Stimulated activated CD8-positive, alpha-beta memory T cell treated with anti-CD3 and anti-CD28 coated beads, Interleukin-12 subunit alpha, Interleukin-12 subunit beta, amount 100 ng/mL, for 4 hours (primary cell): ENCODE measurements at places on chromosomes 1 and 21.

GRCh38 chr1:51997974-51998382, 7.5 kb upstream of the RAB3B start:
- no peak for DNase-seq

DNA sequence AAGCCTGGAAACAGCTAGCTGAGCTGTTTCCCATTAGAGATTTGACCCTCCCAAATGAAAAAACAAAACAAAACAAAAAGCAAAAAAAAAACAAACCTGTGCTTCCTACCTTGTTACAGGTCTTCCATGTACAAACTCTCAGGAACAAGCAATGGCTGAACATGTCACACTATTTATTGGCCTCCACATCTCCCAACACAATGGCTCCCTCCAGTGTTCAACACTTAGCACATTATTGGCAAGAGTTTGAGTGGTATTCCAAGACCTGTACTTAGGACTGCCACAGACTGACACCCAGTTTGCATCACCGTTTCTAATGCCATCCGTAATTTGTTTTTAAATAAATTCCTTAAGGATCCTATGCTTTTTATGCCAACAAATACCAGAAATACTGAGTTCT, 195.0 kb upstream of the OLFM3 start:
- DNase-seq: no peak

GRCh38 chr1:71510725-71511124, 429.9 kb upstream of the ZRANB2 start:
- DNase-seq: no peak

- no peak for DNase-seq
These were observed 41.3 kb upstream of the TACSTD2 start for GRCh38 chr1:58618303-58618702.

- no peak for DNase-seq
These were observed 1.2 kb upstream of the ADORA1 start for GRCh38 chr1:203126151-203126865.

DNA sequence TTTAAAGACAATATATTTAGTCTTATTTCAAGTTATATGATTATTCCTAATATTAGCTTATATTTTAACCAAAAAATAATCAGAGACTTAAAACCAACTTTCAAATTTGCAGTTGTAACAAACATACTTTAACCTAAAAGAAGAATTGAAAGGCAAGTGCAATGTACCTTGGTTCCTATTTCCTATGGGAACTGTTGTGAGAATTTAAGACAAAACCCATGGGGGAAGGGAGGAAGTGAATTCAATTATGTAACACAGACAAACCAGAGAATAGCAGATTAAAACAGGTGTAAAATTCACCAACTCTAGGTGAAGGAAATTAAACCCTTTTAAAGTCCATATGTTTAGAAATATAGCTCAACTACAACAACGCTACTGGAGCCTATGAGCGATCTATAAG, 22.6 kb upstream of the CR2 start:
- no peak for DNase-seq

GRCh38 chr1:66300972-66301451, 232.9 kb upstream of the SGIP1 start:
- no peak for DNase-seq

DNA sequence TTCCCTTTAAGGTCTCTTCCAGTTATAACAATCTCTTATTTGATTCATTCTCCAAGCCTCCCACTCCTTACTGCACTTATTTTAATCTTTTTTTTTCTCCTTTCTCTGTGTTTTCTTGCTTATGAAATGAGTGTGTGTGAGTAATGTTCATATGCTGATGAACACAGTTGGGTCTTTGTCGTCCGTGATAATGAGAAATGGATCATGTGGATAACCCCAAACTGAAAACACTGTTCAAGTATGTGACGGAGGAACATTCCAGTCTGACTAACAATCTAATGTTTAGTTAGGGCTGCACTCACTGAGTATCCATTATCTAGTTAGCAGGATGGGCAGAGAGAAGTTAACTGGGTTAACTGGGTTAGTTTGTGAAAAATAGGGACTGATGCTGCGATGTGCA, 253.1 kb upstream of the DUSP10 start:
- no peak for DNase-seq

DNA sequence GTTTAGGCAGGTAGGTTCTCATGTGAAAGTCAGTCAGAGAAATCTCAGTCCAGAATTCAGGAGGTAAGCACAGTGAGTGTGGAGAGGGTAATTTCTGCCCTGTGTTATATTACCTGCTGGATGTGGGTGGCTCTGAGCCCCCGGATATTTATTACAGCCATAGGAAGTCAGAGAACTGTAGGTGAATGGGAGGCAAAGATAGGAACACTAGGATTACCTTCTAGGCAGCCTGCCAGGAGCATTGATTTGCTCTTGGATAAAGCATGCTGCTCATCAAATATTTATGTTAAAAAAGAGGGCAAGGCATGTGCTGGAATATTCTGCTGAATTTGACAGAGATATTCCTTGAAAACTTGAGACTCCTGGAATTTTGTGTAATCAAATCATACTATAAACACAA, 8.5 kb downstream of the GNG12 start:
- DNase-seq: no peak

- DNase-seq: no peak
These were observed 13.2 kb upstream of the BEND5 start for GRCh38 chr1:48789903-48790302.

GRCh38 chr21:34870246-34870645, 178.9 kb downstream of the RUNX1 start:
- DNase-seq: no peak

- DNase-seq: no peak
These were observed 3.3 kb upstream of the KRTAP10-9 start for GRCh38 chr21:44623575-44623974.

GRCh38 chr1:109947582-109948284, 36.8 kb upstream of the AHCYL1 start:
- DNase-seq: no peak

GRCh38 chr1:43902058-43902831, 31.4 kb upstream of the ARTN start:
- DNase-seq: no peak

GRCh38 chr1:149884433-149885338, 14.7 kb upstream of the BOLA1 start:
- DNase-seq: no peak

GRCh38 chr1:116916002-116916401, 6.3 kb downstream of the PTGFRN start:
- DNase-seq: no peak

GRCh38 chr1:67191668-67192520, 25.6 kb downstream of the IL23R start:
- no peak for DNase-seq

DNA sequence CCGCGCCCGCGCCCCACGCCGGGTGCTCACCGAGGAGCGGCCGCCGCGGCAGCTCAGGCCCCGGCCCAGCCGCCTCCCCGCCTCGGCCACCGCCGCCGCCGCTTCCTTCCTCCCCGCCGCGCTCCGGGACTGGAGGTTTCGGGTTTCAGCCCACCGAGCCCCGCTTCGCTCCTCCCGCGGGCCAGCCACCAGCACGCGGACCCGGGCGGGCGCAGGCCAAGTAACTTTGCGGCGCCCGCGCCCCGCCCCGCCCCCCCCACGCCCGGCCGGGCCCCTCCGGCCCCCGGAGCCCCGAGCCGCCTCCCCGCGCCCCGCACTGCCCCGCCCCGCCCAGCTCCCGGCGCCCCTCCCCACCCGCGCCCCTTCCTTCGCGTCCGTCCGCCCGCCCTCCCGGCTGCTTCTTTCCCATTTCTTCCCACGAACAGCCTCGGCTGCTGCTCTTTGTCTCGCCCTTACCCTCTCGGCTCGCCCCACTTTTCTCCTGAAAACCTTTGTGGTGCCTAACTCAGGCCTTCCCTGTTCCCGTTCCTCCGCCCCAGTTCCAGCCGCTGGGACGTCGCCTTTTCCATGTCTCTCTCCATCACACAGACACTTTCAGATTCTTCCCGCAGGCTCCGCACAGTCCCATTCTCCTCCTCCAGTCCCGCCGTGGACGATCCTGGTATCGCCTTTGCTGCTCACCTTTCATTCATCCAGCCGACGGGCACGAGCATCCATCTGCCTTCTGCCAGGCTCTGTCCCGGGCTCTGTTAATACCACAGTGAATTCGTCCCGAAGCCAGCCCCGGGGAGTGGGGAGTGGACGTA, at the start of gene GPR161:
Gene GPR161 (minus strand): TSS at position 222 of the 806 bp plus-strand sequence. CDS start 32,080 bp downstream, outside the sequence.
- DNase-seq: peak; percentile 3

DNA sequence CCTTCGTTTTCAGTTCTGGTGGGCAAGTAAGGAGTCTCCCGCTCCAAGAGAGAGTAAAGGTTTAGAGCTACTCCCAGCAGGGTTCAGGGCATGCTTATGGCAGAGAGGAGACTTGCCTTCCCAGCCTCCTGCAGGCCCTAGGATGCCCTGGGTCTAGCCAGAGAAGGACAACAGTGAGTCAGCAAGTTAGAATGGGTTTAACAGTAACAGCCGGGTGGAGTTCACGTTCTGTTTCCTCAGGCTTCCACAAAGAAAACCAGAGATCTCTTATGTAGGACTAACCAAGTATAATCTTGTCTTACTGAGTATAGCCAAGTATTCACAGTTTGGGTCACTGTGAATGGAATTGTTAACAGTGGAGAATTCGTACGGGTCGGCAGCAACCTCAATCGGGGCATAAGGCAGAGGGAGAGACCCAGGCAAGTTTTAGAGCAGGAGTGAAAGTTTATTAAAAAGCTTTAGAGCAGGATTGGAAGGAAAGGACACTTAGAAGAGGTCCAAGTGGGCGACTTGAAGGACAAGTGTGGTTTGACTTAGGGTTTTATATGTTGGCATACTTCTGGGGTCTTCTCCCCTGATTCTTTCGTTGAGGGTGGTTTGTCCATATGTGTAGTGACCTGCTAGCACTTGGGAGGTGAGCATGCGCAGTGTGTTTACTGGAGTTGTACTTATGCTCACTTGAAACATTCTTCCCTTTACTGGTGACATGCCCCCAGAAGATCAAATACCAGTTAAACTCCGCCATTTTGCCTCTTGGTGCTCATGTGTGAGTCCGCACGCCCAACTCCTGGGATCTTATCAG, 4.5 kb downstream of the OVAAL start:
- DNase-seq: no peak

GRCh38 chr1:40742363-40743061, 41.1 kb upstream of the KCNQ4 start:
- DNase-seq: no peak

DNA sequence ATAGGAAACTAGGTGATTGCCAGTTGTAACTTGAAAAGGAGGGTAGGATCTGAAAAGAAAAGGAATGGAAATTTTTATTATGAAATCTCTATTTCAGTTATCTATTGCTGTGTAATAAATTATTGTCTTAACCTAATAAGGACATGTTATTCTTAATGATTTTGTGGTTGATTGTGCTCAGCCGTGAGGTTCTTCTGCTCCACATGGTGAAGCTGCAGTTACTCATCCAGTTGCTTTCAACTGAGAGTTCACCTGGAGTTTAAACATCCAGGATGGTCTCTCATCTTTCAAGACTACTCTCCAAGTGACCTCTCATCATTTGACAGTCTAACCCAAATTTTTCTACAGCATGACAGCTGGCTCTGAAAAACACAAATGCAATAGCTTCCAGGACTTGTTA, 96.0 kb downstream of the ATG4C start:
- DNase-seq: no peak

DNA sequence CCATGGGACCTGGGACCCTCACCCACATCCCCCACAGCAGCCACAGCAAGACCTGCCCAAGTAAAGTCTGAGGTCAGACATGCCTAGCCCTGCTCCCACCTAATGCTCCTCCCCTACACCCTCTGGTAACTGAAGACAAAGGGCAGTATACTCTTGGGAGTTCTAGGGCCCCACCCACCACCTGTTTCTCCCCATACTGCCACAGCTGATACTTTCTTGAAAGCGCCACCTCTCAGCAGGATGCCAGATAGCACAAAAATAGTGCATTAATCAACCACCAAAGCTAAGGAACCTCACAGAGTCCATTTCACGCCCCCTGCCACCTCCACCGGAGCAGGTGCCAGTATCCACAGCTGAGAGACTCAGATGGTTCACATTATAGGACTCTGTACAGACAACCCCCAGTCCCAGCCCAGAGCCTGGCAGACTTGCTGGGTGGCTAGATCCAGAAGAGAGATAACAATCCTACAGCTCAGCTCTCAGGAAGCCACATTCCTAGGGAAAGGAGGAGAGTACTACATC, 238.1 kb downstream of the LRRC40 start:
- no peak for DNase-seq

DNA sequence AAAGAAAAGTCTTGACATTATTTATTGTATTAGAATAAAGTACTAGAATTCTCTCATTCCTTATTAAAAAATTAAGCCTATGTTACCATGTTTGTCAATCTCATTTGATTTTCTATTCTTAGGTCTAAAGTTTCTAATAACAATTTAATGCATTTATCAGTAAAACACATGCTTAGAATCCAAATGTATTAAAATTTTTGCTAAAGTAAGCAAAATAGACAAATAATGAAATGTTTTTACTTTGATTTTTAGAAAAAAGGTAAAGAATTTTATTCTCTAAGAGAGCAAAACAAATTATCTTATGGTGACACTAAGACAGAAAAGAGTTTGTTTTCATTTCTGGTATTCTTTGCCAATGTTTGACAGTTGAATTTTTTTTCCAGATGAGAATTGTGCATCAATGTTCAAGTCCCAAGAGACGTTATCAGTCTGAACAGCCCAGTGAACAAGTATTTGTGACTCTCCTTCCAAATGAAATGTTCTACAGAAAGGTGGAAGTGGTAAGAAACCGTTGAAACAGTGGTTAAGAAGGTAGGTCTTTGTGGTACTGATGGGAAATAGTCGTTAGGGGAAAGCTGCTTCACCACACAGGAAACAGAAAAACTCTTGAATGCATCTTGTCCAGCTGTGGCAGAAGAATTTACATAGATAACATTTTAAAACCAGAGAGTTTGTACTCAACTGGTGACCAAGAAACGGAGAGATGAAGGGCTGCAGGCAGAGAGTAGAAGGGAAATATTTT, 402.5 kb downstream of the PTPRC start:
- DNase-seq: no peak

- DNase-seq: no peak
These were observed 468.1 kb downstream of the PTPRU start for GRCh38 chr1:29704430-29704829.

DNA sequence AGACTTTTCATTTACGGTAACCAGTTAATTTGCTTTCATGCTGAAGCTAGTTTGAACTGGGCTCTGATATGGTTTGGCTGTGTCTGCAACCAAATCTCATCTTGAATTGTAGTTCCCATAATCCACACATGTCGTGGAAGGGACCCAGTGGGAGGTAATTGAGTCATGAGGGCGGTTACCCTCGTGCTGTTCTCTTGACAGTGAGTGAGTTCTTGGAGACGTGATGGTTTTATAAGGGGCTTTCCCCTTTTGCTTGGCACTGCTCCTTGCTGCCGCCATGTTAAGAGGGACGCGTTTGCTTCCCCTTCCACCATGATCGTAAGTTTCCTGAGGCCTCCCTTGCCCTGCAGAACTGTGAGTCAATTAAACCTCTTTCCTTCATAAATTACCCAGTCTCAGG, 10.3 kb upstream of the FHAD1 start:
- no peak for DNase-seq

DNA sequence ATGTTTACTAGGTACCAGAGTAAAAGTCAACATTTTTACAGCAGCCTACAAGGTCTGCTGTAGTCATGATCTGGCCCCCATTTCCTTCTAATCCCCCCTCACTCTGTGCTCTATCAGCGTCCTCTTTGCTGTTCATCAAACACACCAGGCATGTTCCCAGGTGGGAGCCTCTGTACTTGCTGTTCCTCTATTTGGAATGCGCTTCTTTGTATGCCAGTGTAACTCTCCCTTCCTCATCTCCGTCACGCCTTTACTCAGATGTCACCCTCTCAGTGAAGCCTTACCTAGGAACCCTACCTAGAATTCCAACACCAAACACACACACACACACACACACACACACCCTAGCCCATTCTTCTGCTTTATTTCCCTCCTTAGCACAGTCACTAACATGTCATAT, 21.0 kb downstream of the TP53BP2 start:
- no peak for DNase-seq

- no peak for DNase-seq
These were observed 136.1 kb downstream of the TNFSF18 start for GRCh38 chr1:172914501-172915144.
